Anterior cingulate cortex (tissue), 58 donors: ENCODE measurements at places on chromosomes 7 and 10.

GRCh38 chr7:116216956-116217571 is 6.7 kb downstream of the TES start:
- DNase-seq: no peak

DNA sequence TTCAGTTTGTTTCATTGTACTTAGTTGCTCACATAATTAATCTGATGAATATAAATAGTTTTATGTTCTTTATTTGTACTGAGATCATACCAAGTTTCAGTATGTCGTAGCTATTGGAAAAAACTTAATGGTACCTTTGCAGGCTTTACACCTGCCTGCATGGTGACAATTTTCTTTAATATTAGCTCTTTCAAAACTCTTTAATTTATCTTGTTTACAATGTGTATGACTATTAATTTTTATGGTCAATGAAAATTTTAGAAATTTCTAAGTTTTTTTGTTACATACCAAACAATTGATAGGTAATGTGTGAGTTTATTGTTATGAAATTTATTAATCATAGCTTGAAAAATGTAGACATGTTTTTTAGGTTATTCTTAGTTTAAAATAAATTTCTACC is 4.0 kb downstream of the DYNC2I1 start:
- DNase-seq: no peak

- no peak for DNase-seq
These were observed 200.3 kb downstream of the DNAJB6 start for GRCh38 chr7:157537056-157537455.

DNA sequence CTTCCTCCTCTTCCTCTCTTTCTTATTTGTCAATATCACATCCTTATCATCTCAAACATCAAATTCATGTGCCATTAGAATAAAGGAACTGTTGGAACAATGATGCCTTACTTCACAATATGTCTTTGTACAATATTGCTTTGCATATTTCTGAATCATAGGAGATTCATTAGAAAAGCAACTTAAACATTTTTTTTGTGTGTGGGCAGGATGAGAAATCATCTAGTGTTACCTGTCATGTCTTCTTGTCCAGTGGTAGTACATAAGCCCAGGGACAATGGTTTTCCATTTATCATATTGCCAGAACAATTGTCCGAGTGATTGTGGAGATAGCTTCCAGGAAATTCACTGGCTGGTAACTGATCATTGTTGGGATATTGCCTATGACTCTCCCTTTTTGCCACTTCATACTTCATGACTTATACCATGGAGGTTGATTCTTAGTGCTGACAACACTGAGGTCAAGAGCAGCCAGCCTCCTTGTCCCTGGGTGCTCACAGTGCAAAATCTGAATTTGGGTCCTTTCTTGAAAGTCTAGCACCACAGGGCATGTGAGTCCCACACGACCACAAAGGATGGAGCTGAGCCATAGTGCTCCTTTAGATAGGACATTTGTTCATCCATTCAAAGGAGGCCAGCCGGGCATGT is 215.0 kb downstream of the MDFIC start:
- no peak for DNase-seq

DNA sequence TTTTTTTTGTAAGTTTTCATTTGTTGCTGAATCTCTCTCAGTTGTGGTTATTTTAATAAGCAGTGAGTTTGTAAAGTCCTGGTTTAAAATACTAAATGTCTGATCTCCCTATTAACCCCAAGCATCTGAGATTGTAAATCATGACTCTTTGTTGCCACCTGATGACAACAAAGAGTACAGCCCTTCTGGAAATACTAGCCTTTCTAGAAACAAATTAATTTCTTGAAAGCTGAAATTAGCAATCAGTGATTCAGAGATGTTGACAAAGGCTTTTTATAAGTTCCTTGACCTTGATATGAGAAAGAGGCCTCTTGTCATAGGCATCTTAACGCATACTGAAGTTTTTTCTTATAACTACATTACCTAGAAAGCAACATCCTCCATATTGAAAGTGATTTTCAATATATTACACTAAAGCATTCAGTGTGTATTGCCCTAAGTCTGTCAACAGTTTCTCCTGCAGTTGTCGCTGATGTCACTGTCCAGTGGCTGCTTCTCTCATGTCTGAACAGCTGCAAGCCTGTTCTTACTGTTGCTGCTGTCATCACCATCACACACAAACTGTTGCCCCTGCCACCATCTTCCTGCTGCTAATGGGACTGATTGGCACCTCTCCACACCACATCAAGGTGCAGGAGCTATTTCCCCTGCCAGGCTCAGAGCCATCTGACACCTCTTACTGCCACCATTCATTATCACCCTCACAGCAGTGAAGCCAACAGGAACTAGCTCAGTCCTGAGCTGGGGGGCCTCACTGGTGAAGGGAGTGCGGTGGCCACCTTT is 95.1 kb upstream of the LRGUK start:
- DNase-seq: no peak

DNA sequence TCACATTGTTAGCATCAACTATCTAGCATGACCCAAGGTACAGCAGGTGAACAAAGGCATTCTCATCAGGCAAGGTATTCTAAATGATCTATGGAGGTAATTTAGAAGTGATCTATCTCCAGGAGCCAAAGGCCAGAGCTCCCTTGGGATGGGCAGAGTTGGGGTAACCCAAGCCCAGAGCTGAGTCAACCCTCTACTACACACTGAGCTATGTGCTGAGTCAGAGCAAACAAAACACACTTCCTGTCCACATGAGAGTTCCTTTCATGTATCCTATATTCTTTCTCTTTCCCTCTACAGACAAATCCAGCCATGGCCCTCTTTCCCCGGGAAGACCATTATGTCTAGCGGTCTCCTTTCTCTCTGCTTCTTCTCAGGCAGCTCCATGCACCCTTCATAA is 68.2 kb upstream of the AGK start:
- DNase-seq: no peak

GRCh38 chr10:47376522-47377220 is 7.4 kb downstream of the ZNF488 start:
- DNase-seq: no peak

- DNase-seq: no peak
These were observed 40.5 kb downstream of the TBATA start for GRCh38 chr10:70744617-70745143.

- DNase-seq: no peak
These were observed 19.5 kb downstream of the DNAJB9 start for GRCh38 chr7:108589199-108589598.

- DNase-seq: no peak
These were observed 75.5 kb downstream of the PAPSS2 start for GRCh38 chr10:87734987-87735827.

DNA sequence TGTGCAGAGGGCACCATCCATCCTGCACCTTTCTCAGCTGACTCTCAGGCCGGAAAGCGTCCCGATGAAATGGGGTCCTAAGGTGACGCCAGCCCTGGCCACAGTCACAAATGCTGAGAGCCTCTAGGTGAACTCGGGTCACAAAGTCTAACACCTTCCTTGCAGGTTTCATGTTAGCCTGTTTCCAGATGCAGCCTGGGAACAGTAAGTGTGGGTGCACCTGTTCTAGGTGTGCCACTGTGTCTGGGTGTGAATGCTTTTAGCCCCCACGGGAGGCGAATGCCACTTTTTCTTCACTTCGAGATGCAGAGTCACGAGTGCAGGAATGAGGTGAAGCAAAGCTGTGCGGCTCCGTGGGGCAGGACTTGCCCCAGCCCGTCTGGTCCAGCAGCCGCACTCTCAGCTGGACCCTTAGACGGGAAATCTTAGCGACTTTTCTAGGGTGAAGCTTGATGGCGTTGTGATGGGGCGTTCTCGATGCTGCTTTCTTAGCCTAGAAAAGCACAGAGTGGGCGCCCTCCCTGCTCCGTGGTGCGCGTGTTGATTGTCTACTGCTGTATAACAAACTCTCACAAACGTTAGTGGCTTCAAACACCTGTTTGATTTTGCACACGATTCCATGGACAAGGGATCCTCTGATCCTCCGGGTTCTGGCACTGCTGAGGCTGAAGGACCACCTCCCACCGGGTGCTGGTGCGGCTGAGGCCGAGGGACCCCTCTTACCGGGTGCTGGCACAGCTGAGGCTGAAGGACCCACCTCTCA is 13.6 kb upstream of the VIPR2 start:
- DNase-seq: no peak

- DNase-seq: no peak
These were observed 141.3 kb upstream of the MINDY3 start for GRCh38 chr10:16001581-16001980.

DNA sequence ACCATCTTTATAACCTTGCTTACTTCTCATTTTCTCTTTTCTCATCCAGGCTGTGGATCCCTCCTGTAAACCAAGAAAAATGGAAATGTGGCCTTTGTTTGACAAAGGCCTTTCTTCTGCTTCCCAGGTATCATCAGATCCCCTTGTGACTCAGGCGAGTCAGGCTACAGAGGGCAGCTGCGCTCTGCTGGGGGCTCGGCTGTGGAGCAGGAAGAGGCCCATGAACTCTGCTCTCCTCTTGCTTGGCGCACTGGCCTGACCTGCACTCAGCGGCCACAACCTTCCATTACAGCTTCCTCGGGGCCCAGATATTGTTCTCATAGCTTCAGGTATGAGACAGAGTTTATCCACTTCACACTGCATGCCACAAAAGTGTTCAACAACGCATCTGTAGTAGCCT is 457.6 kb upstream of the COBL start:
- no peak for DNase-seq

GRCh38 chr10:62726142-62726541 is 78.4 kb upstream of the ADO start:
- DNase-seq: no peak

GRCh38 chr10:36441557-36441956 is 683.8 kb upstream of the ANKRD30A start:
- no peak for DNase-seq

GRCh38 chr10:725786-726185 is 36.3 kb upstream of the DIP2C start:
- DNase-seq: no peak

GRCh38 chr10:4006051-4006450 is 221.0 kb upstream of the KLF6 start:
- peak; percentile 11 for DNase-seq

DNA sequence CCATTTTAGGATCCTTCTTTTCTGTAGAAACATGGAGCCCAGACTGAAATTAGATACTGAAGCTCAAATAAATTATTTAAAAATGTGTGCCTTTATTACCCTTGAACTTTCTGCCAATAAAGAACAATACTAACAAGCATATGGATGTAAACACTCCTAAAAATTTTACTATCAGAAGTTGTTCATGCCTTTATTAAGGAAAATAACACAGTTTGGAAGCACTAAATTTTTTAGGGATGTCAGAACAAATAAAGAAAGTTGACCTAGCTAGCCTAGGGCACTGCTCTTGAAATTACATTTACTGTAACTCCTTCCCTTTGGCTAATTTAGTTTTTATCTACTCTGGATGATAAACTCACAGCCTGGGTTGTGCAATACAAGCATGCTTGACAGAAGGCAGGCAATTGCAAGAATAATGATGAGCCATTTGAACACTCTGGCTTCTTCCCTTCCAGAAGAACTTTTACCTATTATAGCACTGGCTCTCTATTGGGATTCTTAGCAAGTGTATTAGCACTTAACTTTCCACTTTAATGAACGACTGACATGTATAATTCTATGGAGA is 351.7 kb upstream of the C7orf33 start:
- DNase-seq: no peak

DNA sequence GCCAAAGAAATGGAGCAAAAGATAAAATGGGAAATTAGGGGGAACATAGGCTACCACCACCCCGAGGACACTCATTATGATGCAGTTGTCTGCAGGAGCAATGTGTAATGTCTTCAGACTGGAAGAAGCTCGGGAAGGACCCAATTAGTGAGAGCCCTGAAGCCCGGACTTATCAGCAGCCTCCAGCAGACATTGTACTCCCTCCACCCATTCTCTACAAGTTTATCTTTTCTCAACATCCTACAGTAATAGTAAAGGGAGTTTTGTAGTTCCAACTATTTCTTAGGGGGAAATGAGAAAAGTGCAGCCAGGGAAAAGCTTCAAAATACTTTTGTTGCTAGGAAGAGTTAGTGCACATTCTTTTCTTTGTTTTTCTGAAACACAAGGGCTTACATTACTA is 657.3 kb upstream of the COBL start:
- DNase-seq: no peak

GRCh38 chr10:29714096-29714874 is 79.5 kb upstream of the SVIL start:
- no peak for DNase-seq

- DNase-seq: no peak
These were observed 363.2 kb downstream of the PHTF2 start for GRCh38 chr7:78161781-78162180.

DNA sequence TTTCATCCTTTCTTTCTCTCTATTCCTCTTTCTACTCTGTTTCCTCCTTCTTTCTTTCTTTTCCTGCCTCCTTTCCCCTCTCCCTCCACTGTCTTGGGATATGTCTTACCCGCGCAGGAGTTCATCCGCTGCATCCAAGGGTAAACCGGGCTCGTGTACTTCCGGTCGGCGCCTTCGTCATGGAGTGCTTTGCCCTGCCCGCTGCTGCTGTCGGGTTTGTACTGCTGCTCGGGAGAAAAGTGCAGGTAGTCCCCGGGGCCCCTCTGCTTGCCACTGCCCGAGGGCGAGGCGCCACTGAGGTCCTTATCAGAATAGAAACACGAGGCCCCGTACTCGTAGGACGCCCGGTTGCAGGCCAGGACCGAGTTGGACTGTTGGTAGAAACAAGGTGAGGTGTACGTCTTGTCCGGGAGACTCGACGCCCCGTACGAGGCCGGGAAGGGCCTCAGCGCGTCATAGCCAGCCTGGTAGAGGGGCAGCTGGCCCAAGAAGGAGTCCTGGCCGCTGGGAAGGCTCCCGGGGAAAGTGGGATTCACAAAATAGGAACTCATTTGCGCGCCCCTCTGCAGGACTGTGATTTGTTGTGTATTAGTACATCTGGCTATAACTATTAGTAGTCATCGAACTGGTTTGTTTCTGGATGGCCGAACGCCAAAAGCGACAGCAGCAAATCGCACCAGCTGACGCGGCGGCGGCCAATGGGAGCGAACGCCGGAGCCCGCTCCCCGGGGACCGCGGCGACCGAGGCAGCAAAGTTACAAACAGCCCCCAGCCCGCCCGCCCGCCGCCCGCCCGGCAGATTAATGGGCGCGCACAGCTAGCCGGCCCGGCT is at the start of gene HOXA6:
HOXA6 (minus strand) TSS at position 576 of the 832 bp plus-strand sequence; CDS start at position 551, 25 bp downstream.
- no peak for DNase-seq

DNA sequence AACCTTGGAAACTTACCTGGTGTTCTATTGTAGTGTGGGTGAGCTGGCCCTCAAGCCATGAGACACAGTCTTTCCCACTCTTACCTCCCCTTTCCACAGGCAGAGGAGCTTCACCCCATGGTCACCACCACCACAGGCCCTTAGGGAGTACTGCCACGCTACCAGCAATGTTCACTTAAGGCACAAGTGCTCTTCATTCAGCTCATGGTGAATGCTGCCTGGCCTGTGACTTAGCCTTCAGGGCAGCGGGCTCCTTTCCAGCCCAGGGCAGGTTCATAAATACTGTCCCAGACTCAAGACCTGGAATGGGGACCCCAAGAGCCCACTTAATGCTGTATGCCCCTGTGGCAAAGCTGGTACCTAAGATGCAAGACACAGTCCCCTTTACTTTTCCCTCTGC is 109.4 kb downstream of the MYO3A start:
- no peak for DNase-seq

GRCh38 chr7:127654404-127655394 is 2.7 kb downstream of the SND1 start:
- DNase-seq: no peak

GRCh38 chr7:138207555-138207971 is 131.3 kb downstream of the AKR1D1 start:
- DNase-seq: no peak
